Psoas muscle (tissue), 8 donors: ENCODE measurements at places on chromosomes 4 and X. TPM values are rescaled to one million over a fixed set of nuclear protein-coding genes. Genes with fewer than 3 reads are reported as not detected.

- H3K27ac ChIP-seq: no peak overlapping the region
- H3K4me1 ChIP-seq: no peaks in the 10 kb centered on the region
- no peak overlapping the region for H3K4me3 ChIP-seq
- no peaks in the 10 kb centered on the region for H3K27me3 ChIP-seq
- no peaks in the 10 kb centered on the region for H3K36me3 ChIP-seq
- DNase-seq: no peak
Observed at GRCh38 chr4:188680004-188680666, 540.9 kb downstream of the TRIML1 start.

- no peaks in the 10 kb centered on the region for H3K4me1 ChIP-seq
- H3K36me3 ChIP-seq: no peaks in the 10 kb centered on the region
- H3K27ac ChIP-seq: no peak overlapping the region
- no peak for DNase-seq
- H3K4me3 ChIP-seq: no peak overlapping the region
Observed at GRCh38 chr4:154304679-154305078, 186.9 kb downstream of the DCHS2 start.

Gene PDLIM3
- total RNA-seq: 5,341 TPM

Gene SULT1B1
- 0.74 TPM for total RNA-seq

GRCh38 chr4:189385579-189385978 is 555.1 kb upstream of the FRG1 start:
- H3K27ac ChIP-seq: no peak overlapping the region
- no peak overlapping the region for H3K4me3 ChIP-seq
- H3K4me1 ChIP-seq: no peaks in the 10 kb centered on the region
- no peaks in the 10 kb centered on the region for H3K27me3 ChIP-seq

DNA sequence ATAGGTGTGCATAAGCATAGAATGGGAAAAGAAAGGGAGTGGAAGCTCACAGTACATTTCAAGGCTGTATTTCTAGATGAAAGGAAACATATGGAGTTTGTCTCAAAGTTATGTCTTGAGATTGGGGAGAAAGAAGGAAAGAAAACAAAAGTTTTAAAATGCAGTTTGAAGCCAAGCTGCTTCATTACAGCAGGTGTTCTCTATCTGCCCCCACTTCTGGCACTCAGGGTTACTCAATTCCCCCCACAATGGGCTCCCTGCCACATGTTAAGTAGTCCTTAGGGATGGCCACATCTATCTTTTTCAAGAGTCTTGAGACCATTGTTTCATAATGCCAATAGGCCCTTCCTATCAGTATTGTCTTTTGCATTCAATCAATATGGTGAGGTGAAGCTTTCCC is 367.4 kb upstream of the ANXA10 start:
- DNase-seq: no peak
- no peaks in the 10 kb centered on the region for H3K4me1 ChIP-seq
- no peak overlapping the region for H3K27ac ChIP-seq
- H3K36me3 ChIP-seq: no peaks in the 10 kb centered on the region
- H3K27me3 ChIP-seq: no peaks in the 10 kb centered on the region

DNA sequence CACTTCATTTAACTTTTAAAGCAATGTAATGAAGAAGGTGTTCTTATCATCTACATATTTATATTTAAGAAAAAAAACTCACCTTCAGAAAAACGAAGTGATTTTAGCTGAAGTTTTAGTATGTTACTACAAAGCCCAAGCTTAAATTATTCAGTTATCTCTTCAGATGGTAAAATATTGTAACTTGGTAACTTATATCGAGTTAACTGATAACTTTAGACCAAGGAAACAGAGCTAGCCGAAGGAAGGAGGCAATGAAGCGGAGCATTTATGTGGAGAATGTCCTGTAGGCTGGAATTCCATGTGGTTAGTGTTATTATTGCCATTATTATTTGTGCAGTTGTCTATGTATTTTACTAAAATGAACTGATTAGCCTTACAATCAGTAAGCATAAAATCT is 1102.1 kb upstream of the LCORL start:
- H3K36me3 ChIP-seq: no peaks in the 10 kb centered on the region
- H3K4me3 ChIP-seq: no peak overlapping the region
- no peaks in the 10 kb centered on the region for H3K27me3 ChIP-seq
- H3K4me1 ChIP-seq: no peaks in the 10 kb centered on the region

Gene STBD1
- total RNA-seq: 39.8 TPM

DNA sequence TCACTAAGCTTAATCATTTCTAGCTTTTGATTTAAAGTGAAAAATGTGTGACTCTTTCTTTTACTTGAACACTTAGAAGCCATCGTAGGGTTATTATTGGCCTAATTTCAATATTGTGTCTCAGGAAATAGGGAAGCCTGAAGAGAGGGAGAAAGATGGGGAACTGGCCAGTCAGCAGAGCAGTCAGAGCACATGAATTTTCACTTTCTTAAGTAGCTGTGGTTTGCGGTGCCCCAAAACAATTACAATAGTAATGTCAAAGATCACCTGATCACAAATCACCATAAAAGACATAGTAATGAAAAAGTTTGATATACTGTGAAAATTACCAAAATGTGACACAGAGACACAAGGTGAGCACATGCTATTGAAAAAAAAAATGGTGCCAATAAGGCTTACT is 45.5 kb downstream of the CENPC start:
- H3K36me3 ChIP-seq: peaks cover 22% of the 10 kb centered on the region
- H3K27me3 ChIP-seq: no peaks in the 10 kb centered on the region
- H3K4me1 ChIP-seq: no peaks in the 10 kb centered on the region
- no peak for DNase-seq
- no peak overlapping the region for H3K4me3 ChIP-seq

DNA sequence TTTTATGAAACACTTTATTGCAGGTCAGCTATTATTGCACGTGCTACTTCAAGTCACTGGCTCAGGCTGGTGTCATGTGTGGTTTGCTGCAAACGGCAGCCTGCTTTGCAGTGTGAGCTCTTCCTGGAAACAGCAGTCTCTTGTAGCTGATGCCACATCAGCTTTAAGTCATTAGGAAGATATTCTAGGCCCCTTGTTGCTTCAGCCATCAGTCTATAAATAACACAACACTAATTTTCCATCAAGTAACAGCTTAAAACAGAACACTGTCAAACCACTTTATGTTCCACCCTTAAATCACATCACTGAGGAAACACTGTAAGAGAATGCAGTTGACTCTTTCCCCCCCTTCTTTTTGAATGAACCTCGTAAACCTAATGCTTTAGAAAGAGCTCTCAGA is 93.8 kb downstream of the GATB start:
- peaks cover 67% of the 10 kb centered on the region for H3K4me1 ChIP-seq
- no peak overlapping the region for H3K4me3 ChIP-seq
- H3K36me3 ChIP-seq: no peaks in the 10 kb centered on the region
- no peak for DNase-seq

- no peak for DNase-seq
- H3K27ac ChIP-seq: no peak overlapping the region
- H3K4me1 ChIP-seq: no peaks in the 10 kb centered on the region
- H3K4me3 ChIP-seq: no peak overlapping the region
Observed at GRCh38 chr4:90209922-90210321, 82.7 kb downstream of the CCSER1 start.

DNA sequence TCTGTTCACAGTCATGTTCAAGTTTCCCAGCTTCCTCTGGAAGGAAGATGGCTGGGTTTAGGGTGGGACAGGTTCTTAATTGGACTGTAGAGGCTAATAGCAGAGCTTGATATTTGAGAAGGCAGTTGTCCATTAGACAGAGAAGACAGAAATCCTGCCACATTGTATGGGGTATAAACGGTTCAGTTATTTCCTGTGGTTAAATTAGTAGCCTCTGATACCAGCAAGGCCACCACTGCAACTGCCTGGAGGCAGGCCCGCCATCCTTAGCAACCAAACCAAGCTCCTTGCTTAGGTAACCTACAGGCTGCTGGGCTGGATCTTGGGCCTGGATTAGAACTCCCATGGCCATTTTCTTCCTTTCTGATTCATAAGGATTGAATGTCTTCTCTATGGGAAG is 1367.0 kb downstream of the PCDH7 start:
- no peaks in the 10 kb centered on the region for H3K36me3 ChIP-seq
- H3K27ac ChIP-seq: no peak overlapping the region
- no peaks in the 10 kb centered on the region for H3K27me3 ChIP-seq
- no peaks in the 10 kb centered on the region for H3K4me1 ChIP-seq

- H3K36me3 ChIP-seq: peaks cover 10% of the 10 kb centered on the region
- no peak overlapping the region for H3K27ac ChIP-seq
- H3K4me1 ChIP-seq: no peaks in the 10 kb centered on the region
Observed at GRCh38 chr4:150278206-150278605, 200.0 kb downstream of the DCLK2 start.

GRCh38 chr4:142582340-142582739 is 263.8 kb downstream of the INPP4B start:
- no peaks in the 10 kb centered on the region for H3K36me3 ChIP-seq
- H3K27me3 ChIP-seq: no peaks in the 10 kb centered on the region
- no peak overlapping the region for H3K27ac ChIP-seq
- H3K4me1 ChIP-seq: no peaks in the 10 kb centered on the region
- no peak for DNase-seq

- peaks cover 5% of the 10 kb centered on the region for H3K27me3 ChIP-seq
- no peak overlapping the region for H3K27ac ChIP-seq
- no peaks in the 10 kb centered on the region for H3K4me1 ChIP-seq
- no peak for DNase-seq
- H3K36me3 ChIP-seq: no peaks in the 10 kb centered on the region
Observed at GRCh38 chrX:152915541-152916241, 17.8 kb downstream of the ZNF185 start.
